NCI-H1048 (cell line): ENCODE measurements at places on chromosomes 6 and 20.

DNA sequence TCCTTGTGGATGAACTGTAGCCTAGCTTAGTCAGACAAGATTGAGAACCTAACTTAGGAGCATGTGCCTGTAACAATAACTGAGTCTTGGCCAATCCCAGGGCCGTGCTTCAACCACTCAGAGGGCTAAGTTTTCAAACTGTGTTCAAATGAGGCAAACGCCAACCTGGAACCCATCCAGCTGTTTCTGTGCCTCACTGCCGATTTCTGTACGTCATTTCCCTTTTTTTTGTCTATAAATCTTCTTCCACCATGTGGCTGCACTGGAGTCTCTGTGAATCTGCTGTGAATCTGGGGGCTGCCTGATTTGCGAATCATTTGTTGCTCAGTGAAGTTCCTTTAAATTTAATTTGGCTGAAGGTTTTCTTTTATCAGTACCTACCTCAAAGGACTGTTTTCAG is 115.0 kb upstream of the CHD6 start:
- no peak for DNase-seq

GRCh38 chr6:12335131-12335527 is 45.0 kb downstream of the EDN1 start:
- DNase-seq = no peak

- no peak for DNase-seq
Measured at GRCh38 chr6:145502416-145502815, 232.9 kb downstream of the EPM2A start.

GRCh38 chr6:63904650-63905248 is 269.1 kb downstream of the PHF3 start:
- DNase-seq = no peak

GRCh38 chr6:166675736-166676135 is 48.7 kb upstream of the RPS6KA2 start:
- no peak for DNase-seq

GRCh38 chr6:42268835-42269204 is 51.2 kb upstream of the MRPS10 start:
- DNase-seq = no peak

GRCh38 chr20:11754451-11754850 is 163.2 kb upstream of the BTBD3 start:
- no peak for DNase-seq

GRCh38 chr6:160054271-160054670 is 67.3 kb upstream of the SLC22A1 start:
- DNase-seq = no peak

GRCh38 chr20:62840244-62841197 is 21.1 kb downstream of the TCFL5 start:
- DNase-seq = no peak

DNA sequence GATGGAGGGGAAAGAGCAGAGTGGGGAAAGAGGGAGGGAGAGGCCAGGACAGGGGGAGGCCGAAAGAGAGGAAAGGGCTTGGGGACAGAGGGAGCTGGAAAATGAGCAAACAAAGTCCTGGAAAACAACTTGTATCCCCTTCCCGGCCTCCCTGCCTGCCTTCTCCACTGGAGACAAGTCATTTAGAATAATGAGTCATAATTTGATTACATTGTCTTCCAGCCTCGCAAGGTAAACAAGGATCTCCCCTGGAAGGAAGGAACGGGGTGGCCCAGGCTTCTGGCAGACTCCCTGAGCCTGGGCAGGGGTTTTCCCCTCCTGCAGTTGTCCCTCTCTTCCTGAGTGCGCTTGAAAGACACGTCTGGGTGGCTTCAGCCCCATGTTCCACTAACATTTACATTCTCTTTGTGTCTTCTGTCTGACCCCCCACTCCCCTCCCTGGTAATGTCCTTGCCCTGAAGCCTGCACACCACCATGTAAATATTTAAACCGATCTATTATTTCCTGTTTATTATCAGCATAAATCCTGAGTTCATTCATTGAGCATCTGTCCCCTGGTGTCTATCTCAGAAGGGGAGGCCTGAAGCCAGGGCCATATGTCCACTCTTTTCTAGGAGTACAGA is 12.1 kb upstream of the MRPS18A start:
- no peak for DNase-seq

DNA sequence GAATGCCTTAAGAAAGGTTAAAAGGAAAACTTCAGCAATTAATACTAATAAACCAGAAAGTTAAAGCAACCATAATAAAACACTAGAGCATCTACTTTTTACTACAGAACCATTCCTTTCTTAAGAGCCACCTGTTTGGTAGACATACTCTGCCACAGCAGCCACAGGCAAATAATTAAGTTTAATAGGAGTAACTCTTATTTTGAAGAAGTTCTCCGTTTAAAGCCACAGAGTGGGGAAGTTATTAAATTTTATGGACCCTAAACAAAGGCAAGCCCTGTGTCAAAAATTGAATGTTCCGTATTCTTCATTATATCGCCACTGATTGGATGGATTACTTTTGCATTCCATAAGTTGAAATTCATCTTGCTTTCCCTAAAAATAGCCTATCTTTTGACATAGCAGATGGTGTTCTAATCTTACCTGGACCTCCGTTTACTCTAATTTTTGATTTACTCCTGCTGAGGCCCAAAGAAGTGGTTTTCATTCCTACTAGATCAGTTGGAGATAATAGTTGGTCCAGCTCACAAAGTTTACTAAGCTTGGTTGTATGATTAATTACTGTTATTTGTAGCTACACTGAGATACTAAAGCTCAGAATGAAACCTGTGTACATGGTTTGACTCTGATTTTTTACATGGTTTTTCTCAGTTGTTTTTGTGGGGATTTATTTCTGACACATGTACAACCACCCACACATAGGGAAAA is 140.4 kb upstream of the SUPT3H start:
- DNase-seq = no peak
